ENCODE measurements at places on chromosomes 1 and 21. TPM values are rescaled to one million over a fixed set of nuclear protein-coding genes. Genes with fewer than 3 reads are reported as not detected.

PTPN22 gene
- 28.3 TPM for total RNA-seq

OR2M5 gene
- total RNA-seq, result not detected

DNA sequence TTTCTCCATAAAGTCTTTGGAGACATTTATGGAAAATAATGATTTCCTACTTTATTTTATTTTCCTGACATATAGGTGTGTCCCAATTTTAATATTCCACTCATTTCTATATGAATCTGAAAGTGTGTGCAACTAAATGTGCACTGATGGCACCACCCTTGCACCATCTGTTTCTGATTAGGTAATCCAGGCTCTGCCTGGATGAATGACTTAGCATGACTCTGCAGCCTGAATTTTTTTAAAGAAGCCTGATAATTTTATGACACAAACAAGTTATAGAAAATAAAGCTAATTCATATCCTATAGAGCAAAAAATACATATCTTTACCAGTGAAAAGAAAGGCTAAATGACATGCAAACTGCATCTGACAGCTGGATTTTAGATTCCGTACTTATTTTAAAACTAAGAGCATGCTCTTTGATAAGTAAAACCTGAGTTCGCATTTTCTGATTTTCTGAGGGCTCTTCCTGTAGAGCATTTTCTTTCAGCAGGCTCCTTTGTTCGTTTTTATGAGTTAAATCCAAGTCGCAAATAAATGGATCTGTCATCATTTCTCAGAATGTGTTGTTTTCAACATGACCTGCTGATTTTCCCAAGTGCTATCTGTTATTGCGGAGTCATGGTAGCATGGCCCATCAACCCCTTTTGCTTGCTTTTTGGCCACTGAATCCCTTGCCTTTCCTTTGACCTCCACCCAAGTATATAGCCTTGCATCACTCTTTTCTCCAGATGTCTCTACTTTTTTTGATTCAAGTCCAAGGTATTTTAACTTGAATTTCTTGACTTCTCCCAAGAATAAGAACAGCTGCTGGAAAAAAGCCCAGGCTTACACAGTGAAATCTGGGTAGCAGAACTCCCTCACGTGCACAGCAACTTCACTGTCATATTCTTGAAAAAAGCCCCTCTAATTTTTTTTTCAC is 52.8 kb upstream of the LYPLAL1 start:
- DNase-seq, result no peak
- H3K27ac ChIP-seq, result no peak overlapping the region
- H3K4me3 ChIP-seq, result no peak overlapping the region
- H3K27me3 ChIP-seq, result no peaks in the 10 kb centered on the region

SLC2A5 gene
- total RNA-seq, result not detected
